Kidney (tissue), 22 donors: ENCODE measurements at places on chromosomes 4 and X. TPM values are rescaled to one million over a fixed set of nuclear protein-coding genes. Genes with fewer than 3 reads are reported as not detected.

DNA sequence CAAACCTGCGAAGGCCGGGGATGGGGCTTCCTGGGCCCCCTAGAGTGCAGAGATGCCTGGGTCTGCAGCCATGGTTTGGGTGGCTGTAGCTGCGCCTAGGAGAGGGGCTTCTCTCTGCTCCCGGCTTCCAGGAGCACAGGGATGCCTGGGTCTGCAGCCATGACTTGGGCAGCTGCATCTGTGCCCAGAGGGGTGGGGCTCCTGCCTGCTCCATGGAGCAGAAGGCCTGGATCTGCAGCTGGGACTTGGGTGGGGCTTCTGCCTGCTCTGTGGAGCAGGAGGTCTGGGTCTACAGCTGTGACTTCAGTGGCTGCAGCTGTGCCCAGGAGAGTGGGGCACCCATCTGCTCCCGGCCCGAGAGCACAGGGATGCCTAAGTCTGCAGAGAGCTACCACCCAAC lies 20.8 kb downstream of the SPON2 start:
- DNase-seq: no peak

DNA sequence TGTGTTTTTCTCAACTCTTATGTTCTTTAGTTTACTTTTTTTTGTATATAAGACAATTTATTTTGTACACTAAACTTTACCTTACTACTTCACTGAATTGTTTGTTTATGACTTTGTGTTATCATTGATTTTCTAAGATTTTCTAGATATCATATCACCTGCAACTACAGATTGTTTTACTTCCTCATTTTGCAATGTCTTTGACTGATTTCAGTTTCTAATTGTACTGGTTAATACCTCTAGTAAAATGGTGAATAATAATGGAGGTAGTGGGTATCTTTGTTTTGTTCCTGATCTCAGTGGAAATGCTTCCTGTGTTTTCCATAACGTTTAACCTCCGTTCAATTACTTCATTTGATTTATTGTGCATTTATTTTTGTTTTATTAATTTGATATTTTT lies 490.2 kb downstream of the TLL1 start:
- DNase-seq: no peak

GRCh38 chr4:107913283-107913899 lies 18.0 kb upstream of the CYP2U1 start:
- peak; percentile 72 for DNase-seq

DNA sequence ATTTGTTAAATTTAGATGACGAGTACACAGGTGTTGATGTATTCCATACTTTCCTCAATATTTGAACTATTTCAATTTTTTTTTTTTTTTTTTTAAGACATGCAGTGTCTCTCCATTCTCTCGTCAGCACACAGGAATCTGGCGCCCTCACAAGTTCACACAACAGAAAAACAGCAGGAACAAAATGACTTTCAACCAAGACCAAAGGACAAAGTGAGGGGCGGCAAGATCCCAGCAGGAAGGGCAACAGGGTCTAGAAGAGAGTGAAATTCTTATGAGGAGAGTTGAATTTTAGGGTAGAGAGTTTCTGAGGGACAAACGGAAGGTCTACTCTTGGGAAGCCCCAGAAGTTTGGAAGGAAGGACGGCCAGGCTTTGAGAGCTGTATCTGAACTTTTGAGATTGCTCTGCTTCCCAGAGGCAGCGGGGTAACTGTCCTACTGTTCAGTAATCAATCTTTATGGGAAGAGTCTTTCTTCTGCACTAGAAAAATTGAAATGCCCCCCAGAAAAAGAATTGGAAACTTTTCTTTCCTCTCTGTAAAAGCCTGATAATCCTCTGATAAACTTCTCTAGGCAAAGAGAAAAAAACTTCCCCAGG lies 760.2 kb downstream of the RAB28 start:
- DNase-seq: no peak

- no peak for DNase-seq
These were observed 670.3 kb downstream of the KCTD8 start for GRCh38 chr4:43778187-43778915.

DNA sequence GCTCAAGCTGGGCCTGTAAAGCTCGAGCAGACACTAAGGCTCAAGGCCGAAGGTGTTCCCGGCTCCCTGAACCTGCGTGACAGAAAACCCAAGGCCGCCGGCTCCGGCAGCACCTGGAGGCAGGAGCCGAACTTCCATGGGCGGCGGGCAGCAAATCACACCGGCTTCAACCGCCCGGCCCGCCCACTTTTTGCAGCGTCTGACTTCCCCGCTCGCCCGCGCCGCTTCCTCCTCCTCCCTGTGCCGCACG lies 940 bp upstream of the NSD2 start:
- peak; percentile 92 for DNase-seq

- DNase-seq: peak; percentile 96
These were observed 21.6 kb downstream of the FABP2 start for GRCh38 chr4:119300101-119300978.

DNA sequence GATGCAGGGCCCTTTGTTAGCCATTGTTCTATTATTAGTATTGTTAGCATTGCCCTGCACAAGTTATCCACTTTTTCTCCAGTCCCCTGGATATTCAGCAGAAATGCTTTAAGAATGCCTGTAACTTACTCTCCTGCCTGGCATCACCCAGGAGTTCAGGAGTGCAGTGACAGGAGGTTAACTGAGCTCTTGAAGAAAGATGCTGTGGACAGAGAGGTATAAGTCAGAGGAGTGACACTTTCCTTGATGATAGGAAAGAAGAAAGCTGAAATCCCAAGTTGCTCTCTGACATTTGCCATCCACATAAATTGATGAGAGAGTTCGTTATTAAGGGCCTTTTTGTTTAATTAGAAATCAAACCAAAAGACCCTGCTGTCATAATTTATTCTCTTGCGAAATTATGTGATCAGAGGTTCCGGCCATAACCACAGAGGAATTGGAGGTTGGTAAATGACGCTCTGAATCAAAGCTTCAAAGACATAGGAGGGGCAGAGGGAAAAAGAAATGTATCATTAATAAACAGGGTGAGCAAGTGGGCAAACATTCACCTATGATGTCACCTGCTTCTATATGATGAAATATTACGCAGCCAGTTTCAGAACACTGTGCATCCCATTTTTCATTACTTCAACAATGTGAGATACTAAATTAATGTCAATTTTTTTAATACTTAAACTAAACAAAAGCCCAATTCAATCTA lies 230.2 kb upstream of the JADE1 start:
- no peak for DNase-seq

GRCh38 chr4:169715826-169716225 lies 41.9 kb downstream of the HPF1 start:
- no peak for DNase-seq

GRCh38 chr4:6221851-6222760 lies 21.8 kb upstream of the JAKMIP1 start:
- peak; percentile 74 for DNase-seq

GRCh38 chr4:56762484-56763250 lies 58.8 kb downstream of the SPINK2 start:
- DNase-seq: no peak

DNA sequence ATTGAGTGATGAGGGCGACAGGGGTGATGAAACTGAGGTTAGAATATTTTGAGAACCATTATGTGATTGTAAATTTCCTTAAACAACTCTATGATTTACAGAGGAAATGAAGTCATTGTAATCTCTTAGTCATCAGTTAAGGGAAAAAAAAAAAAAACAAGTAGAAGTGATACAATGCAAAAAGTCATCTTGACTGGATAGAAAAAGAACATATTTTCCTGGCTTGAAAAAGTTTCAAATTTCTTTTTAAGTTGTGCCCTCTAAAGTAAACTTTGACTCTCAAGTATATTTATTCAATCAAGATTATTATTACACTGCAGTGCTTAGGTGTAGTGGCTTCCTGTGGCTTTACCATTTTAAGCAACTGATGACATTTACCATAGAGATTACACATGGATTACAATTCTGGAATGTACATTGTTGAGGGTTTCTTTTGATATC lies 40.6 kb downstream of the GABRB1 start:
- no peak for DNase-seq

GRCh38 chr4:186216465-186217024 lies 10.8 kb upstream of the KLKB1 start:
- no peak for DNase-seq

DNA sequence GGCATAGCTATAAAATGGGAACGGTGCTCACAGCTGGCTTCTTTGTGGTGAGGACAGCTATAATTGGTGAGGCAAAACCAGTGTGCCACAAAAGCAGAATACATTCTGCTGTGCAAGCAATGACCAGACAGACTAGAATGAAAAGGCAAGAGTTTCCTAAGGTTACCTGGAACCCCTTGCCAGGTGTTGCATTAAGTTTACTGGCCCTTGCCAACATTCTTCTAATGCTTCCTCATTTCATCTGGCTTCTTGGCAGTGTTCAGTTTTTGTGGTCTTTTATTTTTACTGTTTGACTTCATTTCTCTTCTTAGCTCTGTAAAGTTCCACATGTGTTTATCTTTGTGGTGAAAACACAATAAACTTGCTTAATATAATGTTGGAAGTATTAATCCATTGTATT lies 131.4 kb downstream of the PTTG2 start:
- DNase-seq: no peak

HSFX1 gene
- polyA plus RNA-seq: not detected

SERPINA7 gene
- 1.2 TPM for polyA plus RNA-seq

TLR10 gene
- 0.11 TPM for polyA plus RNA-seq

PCDH19 gene
- polyA plus RNA-seq: 0.75 TPM

INPP4B gene
- polyA plus RNA-seq: 2.6 TPM

VEGFC gene
- 6.6 TPM for polyA plus RNA-seq

PAGE1 gene
- not detected for polyA plus RNA-seq

EVC gene
- polyA plus RNA-seq: 7.8 TPM

ANAPC4 gene
- 16.6 TPM for polyA plus RNA-seq
